Activated CD4-positive, alpha-beta T cell treated with anti-CD3 and anti-CD28 coated beads, Interleukin-2, amount 50 U/mL, for 48 hours (primary cell): ENCODE measurements at places on chromosomes 12 and 14.

GRCh38 chr12:15856097-15856982, 25.8 kb upstream of the STRAP start:
- DNase-seq: peak; percentile 23

GRCh38 chr12:93101367-93101766, 172.3 kb upstream of the EEA1 start:
- no peak for DNase-seq

DNA sequence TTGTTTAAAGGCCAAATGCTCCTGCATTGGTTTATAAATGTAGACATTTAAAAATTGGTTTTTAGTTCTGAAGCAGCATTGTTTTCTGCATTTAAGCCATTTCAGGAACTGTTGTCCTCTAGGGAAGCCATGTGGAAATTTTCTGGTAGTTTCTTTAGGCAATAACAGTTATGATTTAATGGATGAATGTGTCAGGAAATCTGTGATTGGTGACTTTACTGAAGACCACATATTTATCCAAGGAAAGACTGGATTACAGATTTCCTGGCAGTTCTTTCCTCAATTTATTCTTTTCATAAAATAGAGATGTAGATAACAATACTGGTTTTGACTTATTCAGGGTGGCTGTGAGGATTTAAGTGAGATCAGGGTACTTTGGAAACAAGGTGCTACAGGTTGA, 27.6 kb downstream of the TBC1D15 start:
- DNase-seq: no peak

GRCh38 chr12:52013626-52014310, 7.0 kb downstream of the TAMALIN start:
- DNase-seq: no peak

- no peak for DNase-seq
These were observed 436.7 kb upstream of the SEL1L start for GRCh38 chr14:81970307-81970706.

- DNase-seq: no peak
These were observed 503.7 kb downstream of the NRXN3 start for GRCh38 chr14:78673845-78674244.

GRCh38 chr12:57477710-57478681, 1.7 kb downstream of the ARHGAP9 start:
- peak; percentile 63 for DNase-seq
